Panc1 (cell line): ENCODE measurements at places on chromosomes 16 and 17. TPM values are rescaled to one million over a fixed set of nuclear protein-coding genes. Genes with fewer than 3 reads are reported as not detected.

DNA sequence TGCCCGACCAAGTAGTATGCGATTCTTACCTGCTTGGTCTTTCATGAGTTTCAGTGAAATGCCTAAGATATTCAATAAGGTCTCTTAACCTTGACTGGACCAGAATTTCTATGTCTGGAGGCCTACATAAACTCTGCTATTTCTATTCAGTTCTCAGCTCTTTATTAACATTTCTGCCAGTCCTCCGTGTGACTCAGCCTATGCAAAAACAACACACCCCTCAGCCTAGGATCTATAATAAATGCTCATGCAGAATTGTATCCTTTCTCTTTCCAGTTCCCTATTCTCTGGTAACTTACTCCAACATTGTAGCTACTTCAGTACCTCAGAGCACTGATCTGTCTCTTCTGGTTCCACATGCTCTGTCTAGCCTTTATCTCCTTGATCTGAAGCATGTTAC, 1507.4 kb downstream of the CDH11 start:
- H3K27me3 ChIP-seq, result no peaks in the 10 kb centered on the region
- H3K27ac ChIP-seq, result no peak overlapping the region
- no peaks in the 10 kb centered on the region for H3K4me1 ChIP-seq
- H3K36me3 ChIP-seq, result no peaks in the 10 kb centered on the region

- no peak overlapping the region for H3K4me3 ChIP-seq
- H3K27ac ChIP-seq, result no peak overlapping the region
- H3K4me1 ChIP-seq, result peaks cover 8% of the 10 kb centered on the region
- no peaks in the 10 kb centered on the region for H3K36me3 ChIP-seq
These were observed 16.8 kb upstream of the MMP2 start for GRCh38 chr16:55462241-55462640.

DNA sequence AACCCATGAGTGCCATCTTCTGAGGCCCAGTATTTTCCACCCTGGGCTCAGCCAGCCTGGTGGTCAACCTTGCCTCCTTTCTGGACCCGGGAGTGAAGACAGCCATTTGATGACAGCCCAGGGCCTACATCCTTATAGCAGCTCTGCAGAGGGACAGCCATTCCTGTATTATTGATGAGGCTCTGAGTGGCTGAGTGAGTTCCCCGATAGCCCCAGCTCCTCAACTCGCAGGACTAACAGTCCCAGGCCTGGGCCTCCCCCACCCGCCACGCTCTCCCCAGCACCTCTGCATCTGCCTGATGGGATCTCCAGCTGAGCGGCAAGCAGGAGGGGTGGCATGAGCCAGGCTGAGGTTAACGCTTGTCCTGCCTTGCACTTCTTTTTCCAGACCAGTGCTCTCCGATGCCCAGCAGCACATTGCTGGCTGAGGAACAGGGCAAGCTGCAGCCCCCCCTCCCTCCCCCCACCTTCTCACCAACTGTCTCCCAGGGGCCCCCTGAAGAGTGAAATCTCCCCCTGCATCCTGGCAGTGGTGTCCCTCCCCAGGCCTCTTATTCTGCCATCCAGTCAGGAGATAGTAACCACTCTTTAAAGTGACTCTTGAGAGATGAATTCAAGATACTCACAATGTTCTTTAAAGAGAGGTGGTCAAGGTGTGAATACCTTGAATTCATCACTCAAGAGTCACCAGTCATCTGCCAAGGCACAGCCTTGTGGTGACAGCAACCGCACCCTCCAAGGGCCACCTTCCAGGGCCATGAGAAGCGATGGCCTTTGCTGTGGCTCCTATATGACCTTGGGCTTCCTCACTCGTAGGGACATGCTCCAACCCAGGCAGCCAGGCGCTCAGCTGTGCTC, 23.5 kb downstream of the CACNG5 start:
- no peak overlapping the region for H3K4me3 ChIP-seq
- no peaks in the 10 kb centered on the region for H3K27me3 ChIP-seq
- no peaks in the 10 kb centered on the region for H3K4me1 ChIP-seq
- H3K27ac ChIP-seq, result no peak overlapping the region
- no peaks in the 10 kb centered on the region for H3K36me3 ChIP-seq

GRCh38 chr16:27819881-27820610, 243.5 kb downstream of the GSG1L start:
- peaks cover 18% of the 10 kb centered on the region for H3K27me3 ChIP-seq
- no peak overlapping the region for H3K27ac ChIP-seq
- H3K36me3 ChIP-seq, result no peaks in the 10 kb centered on the region; the same call in 1 of the 2 replicates
- H3K4me1 ChIP-seq, result no peaks in the 10 kb centered on the region

DNA sequence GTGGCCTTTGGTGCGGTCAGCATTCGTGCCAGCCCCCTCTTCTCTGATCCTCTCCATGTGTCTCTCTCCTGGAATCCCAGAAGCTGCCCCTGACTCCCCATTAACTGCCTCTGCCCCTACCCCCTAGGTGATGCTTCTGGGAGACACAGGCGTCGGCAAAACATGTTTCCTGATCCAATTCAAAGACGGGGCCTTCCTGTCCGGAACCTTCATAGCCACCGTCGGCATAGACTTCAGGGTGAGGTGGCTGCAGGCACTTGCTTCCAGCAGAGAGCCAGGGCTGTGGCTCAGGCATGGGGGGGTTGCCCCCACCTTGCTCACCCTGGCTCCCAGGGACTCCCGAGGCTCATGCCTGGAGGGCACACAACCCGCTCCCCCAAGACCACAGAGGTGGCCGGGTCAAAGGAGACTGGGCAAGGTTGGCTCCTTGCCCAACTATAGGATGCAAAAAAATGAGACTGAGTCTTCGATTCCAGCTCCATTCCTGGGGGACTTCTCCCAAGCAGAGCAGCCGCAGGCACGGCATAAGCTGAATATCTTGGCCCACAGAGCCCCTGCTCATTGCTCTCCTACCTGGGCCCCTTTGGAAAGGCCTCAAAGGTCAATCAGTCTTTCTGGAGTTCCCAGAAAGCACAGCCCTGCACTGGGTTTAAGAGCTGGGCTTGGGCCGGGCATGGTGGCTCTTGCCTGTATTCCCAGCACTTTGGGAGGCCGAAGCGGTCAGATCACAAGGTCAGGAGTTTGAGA, 3.8 kb downstream of the RAB37 start:
- peaks cover 9% of the 10 kb centered on the region for H3K4me1 ChIP-seq
- H3K4me3 ChIP-seq, result no peak overlapping the region
- DNase-seq, result no peak
- H3K27ac ChIP-seq, result no peak overlapping the region
- H3K27me3 ChIP-seq, result 0 out of 2 replicates have a peak, but pooled peaks cover 3% of the 10 kb centered on the region

- no peaks in the 10 kb centered on the region for H3K36me3 ChIP-seq
- H3K4me1 ChIP-seq, result no peaks in the 10 kb centered on the region; the same call in 1 of the 2 replicates
- H3K27ac ChIP-seq, result no peak overlapping the region
- H3K4me3 ChIP-seq, result no peak overlapping the region
These were observed 14.0 kb downstream of the RNF43 start for GRCh38 chr17:58403311-58403710.

- H3K27ac ChIP-seq, result no peak overlapping the region
- H3K27me3 ChIP-seq, result no peaks in the 10 kb centered on the region
- no peak overlapping the region for H3K4me3 ChIP-seq
These were observed 420.1 kb downstream of the HS3ST4 start for GRCh38 chr16:26111900-26112299.

- H3K4me1 ChIP-seq, result no peaks in the 10 kb centered on the region
- no peak overlapping the region for H3K27ac ChIP-seq
- H3K27me3 ChIP-seq, result no peaks in the 10 kb centered on the region
These were observed 471.9 kb downstream of the HS3ST3B1 start for GRCh38 chr17:14772776-14773175.

GRCh38 chr17:46003907-46004748, 5.1 kb downstream of the STH start:
- no peak overlapping the region for H3K27ac ChIP-seq
- H3K27me3 ChIP-seq, result no peaks in the 10 kb centered on the region
- DNase-seq, result no peak
- no peaks in the 10 kb centered on the region for H3K4me1 ChIP-seq
- no peak overlapping the region for H3K4me3 ChIP-seq
- no peaks in the 10 kb centered on the region for H3K36me3 ChIP-seq

GRCh38 chr17:35002876-35003551, 22.7 kb downstream of the LIG3 start:
- H3K27ac ChIP-seq, result no peak overlapping the region
- no peaks in the 10 kb centered on the region for H3K27me3 ChIP-seq
- H3K4me1 ChIP-seq, result no peaks in the 10 kb centered on the region
- H3K36me3 ChIP-seq, result no peaks in the 10 kb centered on the region; the same call in 1 of the 2 replicates
- no peak for DNase-seq

DNA sequence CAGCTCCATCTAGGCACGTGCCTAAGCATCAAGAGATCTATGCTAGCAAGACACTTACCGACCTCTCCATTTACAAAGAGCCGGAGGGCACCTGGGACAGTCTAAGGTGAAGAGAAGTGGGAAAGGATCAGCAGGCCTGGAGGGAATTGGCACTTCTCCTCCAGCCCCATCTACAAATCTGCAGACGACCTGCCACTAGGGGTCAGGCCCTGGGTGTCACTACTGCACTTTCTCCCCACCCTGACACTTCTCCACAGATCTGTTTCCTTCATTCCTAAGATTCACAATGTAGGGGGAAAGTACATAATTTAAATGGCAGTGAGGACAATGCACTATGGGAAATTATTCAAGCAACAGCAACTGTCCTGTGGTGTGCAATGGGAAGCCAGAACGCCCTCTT, 8.1 kb downstream of the MKS1 start:
- H3K36me3 ChIP-seq, result no peaks in the 10 kb centered on the region
- no peak for DNase-seq
- no peak overlapping the region for H3K4me3 ChIP-seq

GRCh38 chr16:8943001-8943763, 20.5 kb downstream of the USP7 start:
- H3K27ac ChIP-seq, result no peak overlapping the region
- H3K36me3 ChIP-seq, result no peaks in the 10 kb centered on the region
- H3K27me3 ChIP-seq, result no peaks in the 10 kb centered on the region
- no peak overlapping the region for H3K4me3 ChIP-seq

- H3K4me3 ChIP-seq, result no peak overlapping the region
- no peaks in the 10 kb centered on the region for H3K27me3 ChIP-seq
- H3K36me3 ChIP-seq, result no peaks in the 10 kb centered on the region
- no peaks in the 10 kb centered on the region for H3K4me1 ChIP-seq
These were observed 130.1 kb upstream of the COX10 start for GRCh38 chr17:13939222-13939621.

GRCh38 chr16:58556678-58557077, 41.4 kb downstream of the SETD6 start:
- no peaks in the 10 kb centered on the region for H3K27me3 ChIP-seq
- H3K36me3 ChIP-seq, result peaks cover 53% of the 10 kb centered on the region
- H3K27ac ChIP-seq, result no peak overlapping the region
- DNase-seq, result no peak

DNA sequence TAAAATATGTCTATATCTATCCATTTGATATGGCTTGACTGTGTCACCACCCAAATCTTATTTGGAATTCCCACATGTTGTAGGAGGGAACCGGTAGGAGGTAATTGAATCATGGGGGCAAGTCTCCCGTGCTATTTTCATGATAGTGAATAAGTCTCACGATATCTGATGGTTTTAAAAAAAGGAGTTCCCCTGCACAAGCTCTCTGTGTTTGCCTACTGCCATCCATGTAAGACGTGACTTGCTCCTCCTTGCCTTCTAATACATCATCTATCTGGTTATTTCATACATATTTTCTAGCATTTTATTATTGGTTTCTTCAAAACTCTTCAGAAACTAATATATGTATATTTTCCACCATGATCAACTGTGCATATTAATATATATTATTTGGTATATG, 57.3 kb upstream of the AMZ2 start:
- no peak for DNase-seq
- H3K4me3 ChIP-seq, result no peak overlapping the region
- H3K27me3 ChIP-seq, result peaks cover 11% of the 10 kb centered on the region
- H3K4me1 ChIP-seq, result no peaks in the 10 kb centered on the region
- H3K36me3 ChIP-seq, result no peaks in the 10 kb centered on the region
- H3K27ac ChIP-seq, result no peak overlapping the region

- DNase-seq, result no peak
- H3K36me3 ChIP-seq, result no peaks in the 10 kb centered on the region
- no peak overlapping the region for H3K4me3 ChIP-seq
- H3K27ac ChIP-seq, result no peak overlapping the region
- H3K27me3 ChIP-seq, result no peaks in the 10 kb centered on the region
These were observed 32.6 kb upstream of the ERN1 start for GRCh38 chr17:64162554-64162953.

GRCh38 chr17:14201021-14201987, 35.4 kb downstream of the CDRT15 start:
- H3K36me3 ChIP-seq, result no peaks in the 10 kb centered on the region
- H3K4me1 ChIP-seq, result no peaks in the 10 kb centered on the region
- no peak overlapping the region for H3K4me3 ChIP-seq

DNA sequence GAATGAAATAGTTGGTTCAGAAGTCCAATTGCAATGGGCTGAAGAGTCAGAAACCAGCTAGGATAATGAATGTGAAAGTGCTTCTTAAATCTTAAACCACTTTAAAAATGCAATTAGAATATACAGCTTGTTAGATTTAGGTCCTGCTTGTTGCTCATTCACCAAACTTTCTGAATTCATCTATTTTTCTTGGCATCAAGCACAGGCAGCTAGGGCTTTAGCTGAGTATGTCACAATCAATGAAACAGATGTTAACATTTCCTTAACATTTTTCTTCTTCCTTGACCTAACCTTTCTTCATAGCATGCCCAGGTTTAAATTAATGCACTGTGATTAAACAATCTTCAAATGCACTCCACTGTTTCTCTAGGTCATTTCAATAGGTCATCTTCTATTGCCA, 14.4 kb downstream of the KIF2B start:
- no peak for DNase-seq
- H3K4me3 ChIP-seq, result no peak overlapping the region
- H3K27ac ChIP-seq, result no peak overlapping the region
- no peaks in the 10 kb centered on the region for H3K36me3 ChIP-seq

- H3K36me3 ChIP-seq, result peaks cover 6% of the 10 kb centered on the region
- DNase-seq, result no peak
- no peaks in the 10 kb centered on the region for H3K4me1 ChIP-seq
- no peak overlapping the region for H3K4me3 ChIP-seq
- no peak overlapping the region for H3K27ac ChIP-seq
- H3K27me3 ChIP-seq, result no peaks in the 10 kb centered on the region
These were observed 81.9 kb downstream of the CA4 start for GRCh38 chr17:60231691-60232090.

DNA sequence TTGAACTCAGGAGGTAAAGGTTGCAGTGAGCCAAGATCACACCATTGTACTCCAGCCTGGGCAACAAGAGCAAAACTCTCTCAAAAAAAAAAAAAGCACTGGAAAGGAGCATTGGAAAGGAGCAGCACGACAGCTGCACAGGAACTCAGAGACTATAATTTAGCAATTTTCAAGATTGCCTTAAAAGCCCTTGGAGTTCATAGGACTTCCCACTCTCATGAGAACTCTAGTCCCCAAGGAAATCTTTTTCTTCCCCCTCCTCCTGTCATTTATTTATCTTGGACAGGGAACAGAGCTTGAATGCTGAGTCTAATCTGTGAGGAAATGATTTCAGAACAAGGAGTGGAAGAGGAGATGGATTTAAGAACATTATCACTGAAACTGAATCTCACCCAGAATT, 69.0 kb downstream of the PLXDC1 start:
- H3K4me1 ChIP-seq, result no peaks in the 10 kb centered on the region
- H3K27ac ChIP-seq, result no peak overlapping the region
- no peaks in the 10 kb centered on the region for H3K36me3 ChIP-seq
- no peak for DNase-seq
- H3K4me3 ChIP-seq, result no peak overlapping the region

- no peak overlapping the region for H3K4me3 ChIP-seq
- H3K27ac ChIP-seq, result no peak overlapping the region
- DNase-seq, result no peak
- H3K36me3 ChIP-seq, result no peaks in the 10 kb centered on the region
These were observed 263.5 kb downstream of the SNX29 start for GRCh38 chr16:12240036-12240435.

The PRR35 gene
- total RNA-seq, result 2.2 TPM

The FBXO39 gene
- not detected for total RNA-seq

The FOXN1 gene
- total RNA-seq, result not detected

The C16orf92 gene
- not detected for total RNA-seq

The SEPTIN1 gene
- 1.7 TPM for total RNA-seq

The CTRB1 gene
- total RNA-seq, result 2.7 TPM

The ITGAD gene
- total RNA-seq, result not detected
